Neural crest cell (in vitro differentiated cells): ENCODE measurements at places on chromosomes 5 and 9.
A peak's percentile ranks its signal among the peaks of the same experiment; 100 is the strongest.

- no peaks in the 10 kb centered on the region for H3K27me3 ChIP-seq
- no peak overlapping the region for H3K27ac ChIP-seq
- DNase-seq: no peak
- peaks cover 10% of the 10 kb centered on the region for H3K4me1 ChIP-seq
- no peak overlapping the region for H3K4me3 ChIP-seq
Observed at GRCh38 chr5:65811885-65812284, 89.9 kb downstream of the NLN start.

- no peaks in the 10 kb centered on the region for H3K36me3 ChIP-seq
- H3K27ac ChIP-seq: peak overlapping the region; percentile 43
- no peaks in the 10 kb centered on the region for H3K4me1 ChIP-seq
- no peaks in the 10 kb centered on the region for H3K27me3 ChIP-seq
Observed at GRCh38 chr5:168417731-168418429, 68.4 kb upstream of the RARS1 start.

DNA sequence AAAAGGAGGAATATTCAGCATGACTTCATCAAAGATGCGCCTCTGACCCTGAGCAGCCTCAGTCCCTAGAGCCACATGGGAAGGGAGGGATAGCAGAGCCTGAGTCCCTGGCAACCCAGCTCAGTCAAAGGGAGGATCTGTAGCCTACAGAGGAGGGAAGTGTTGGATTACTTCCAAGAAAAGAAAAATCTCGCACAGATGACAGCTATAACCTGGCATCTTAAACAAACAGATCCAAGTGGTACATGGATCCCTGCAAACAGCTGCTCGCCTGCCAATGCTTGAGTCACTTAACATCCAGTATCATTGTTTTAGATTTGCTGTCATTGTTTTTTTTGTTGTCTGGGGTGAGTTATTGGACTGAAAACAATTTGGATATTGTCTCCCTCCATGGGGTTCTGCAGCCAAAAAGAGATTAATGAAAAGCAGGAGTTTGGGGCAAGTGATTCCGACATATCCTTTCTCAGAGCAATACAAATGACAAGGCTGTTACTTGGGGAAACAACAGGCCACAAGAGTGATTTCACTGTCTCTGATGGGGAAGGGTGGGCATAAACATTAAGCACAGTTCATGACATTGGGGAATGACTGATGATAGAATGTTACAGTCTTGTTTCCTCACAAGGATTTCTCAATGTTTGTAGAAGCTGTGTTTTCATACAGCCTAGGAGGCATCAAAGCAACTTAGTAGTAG lies 153.5 kb upstream of the KIF2A start:
- no peaks in the 10 kb centered on the region for H3K27me3 ChIP-seq
- H3K4me1 ChIP-seq: peaks cover 15% of the 10 kb centered on the region
- peaks cover 8% of the 10 kb centered on the region for H3K36me3 ChIP-seq
- no peak for DNase-seq

- peaks cover 10% of the 10 kb centered on the region for H3K4me1 ChIP-seq
- H3K4me3 ChIP-seq: no peak overlapping the region
- H3K27me3 ChIP-seq: no peaks in the 10 kb centered on the region
- H3K36me3 ChIP-seq: peaks cover 5% of the 10 kb centered on the region
- no peak overlapping the region for H3K27ac ChIP-seq
Observed at GRCh38 chr9:112104901-112105300, 70.2 kb downstream of the SUSD1 start.

- H3K4me1 ChIP-seq: peaks cover 39% of the 10 kb centered on the region
- H3K27me3 ChIP-seq: no peaks in the 10 kb centered on the region
- no peak overlapping the region for H3K4me3 ChIP-seq
- no peak for DNase-seq
Observed at GRCh38 chr9:31032206-31032605, 1352.2 kb upstream of the ACO1 start.
